ENCODE measurements at places on chromosomes 5 and 9.

- no peak for DNase-seq
Measured at GRCh38 chr5:122921826-122922225, 76.4 kb downstream of the SNX24 start.

DNA sequence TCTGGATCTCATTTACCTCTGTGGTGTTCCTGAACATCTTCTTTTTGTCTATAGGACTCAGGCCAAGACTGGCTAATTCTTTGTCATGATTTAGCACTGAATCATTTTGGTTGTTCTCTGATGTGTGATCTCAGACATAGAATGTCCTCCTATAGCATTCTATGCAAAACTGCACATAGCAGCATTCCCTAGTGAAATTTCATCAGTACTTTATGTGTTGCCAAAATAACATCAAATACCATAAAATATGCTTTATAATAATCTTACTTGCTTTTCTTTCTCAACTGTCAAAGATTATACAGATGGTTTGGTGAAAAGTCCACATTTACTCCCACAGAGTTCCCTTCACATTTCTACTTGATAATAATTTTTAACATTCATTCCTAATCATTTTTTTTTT lies 115.7 kb upstream of the MPDZ start:
- no peak for DNase-seq

DNA sequence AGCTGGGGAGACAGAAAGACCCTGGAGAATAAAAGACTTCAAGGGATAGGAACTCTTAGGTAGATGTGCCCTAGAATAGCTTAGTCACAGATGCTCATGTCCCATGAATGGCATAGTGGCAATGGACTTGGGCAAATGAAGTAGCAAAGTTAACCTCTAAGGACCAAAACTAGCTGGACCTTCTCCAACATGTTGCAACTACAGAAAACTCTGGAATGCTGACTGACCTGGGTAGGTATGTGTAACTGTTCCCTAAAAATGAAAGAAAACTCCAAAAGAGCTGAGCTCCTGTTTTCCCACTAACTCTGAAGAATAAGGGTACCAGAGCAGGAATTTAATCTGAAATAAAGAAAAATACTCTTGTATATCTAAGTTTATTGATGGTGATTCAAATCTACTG lies 12.5 kb upstream of the LPAR1 start:
- no peak for DNase-seq

GRCh38 chr5:138543730-138544104 lies 681 bp upstream of the ETF1 start:
- no peak for DNase-seq

- DNase-seq, result no peak
Measured at GRCh38 chr5:16489322-16489791, 23.8 kb upstream of the ZNF622 start.

GRCh38 chr9:134433101-134433500 lies 106.8 kb downstream of the RXRA start:
- DNase-seq, result no peak

- DNase-seq, result no peak
Measured at GRCh38 chr5:56346044-56346710, 113.0 kb upstream of the ANKRD55 start.

- no peak for DNase-seq
Measured at GRCh38 chr5:126681970-126682369, 81.2 kb downstream of the PHAX start.

DNA sequence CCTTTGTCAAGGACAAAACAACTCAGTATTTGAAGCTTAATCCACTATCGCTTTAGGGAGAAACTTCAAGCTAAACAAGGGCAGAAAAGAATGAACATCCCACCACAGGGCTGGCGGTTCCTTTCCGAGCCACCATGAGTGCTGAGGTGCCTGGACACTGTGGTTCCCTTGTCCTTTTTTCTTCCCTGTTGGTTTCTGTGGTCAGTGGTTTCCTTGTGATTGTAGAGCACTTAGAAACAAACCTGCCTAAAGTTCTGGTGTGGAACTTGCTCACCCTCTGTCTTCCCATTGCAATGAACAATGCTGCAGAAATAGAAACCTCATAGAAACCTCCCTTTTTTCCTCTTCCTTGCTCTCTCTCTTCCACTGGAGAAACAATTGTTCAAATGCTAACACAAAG lies 79.3 kb upstream of the TBC1D2 start:
- no peak for DNase-seq

- DNase-seq, result no peak
Measured at GRCh38 chr9:136552117-136552703, 6.4 kb upstream of the NOTCH1 start.

GRCh38 chr9:123929177-123929869 lies 603 bp downstream of the DENND1A start:
- DNase-seq, result no peak

- DNase-seq, result no peak
Measured at GRCh38 chr5:89735082-89735481, 674.5 kb downstream of the CETN3 start.

- no peak for DNase-seq
Measured at GRCh38 chr9:125428060-125428901, 166.7 kb downstream of the GAPVD1 start.

GRCh38 chr5:160450164-160450932 lies 28.7 kb downstream of the PTTG1 start:
- DNase-seq, result no peak

- DNase-seq, result no peak
Measured at GRCh38 chr5:61232490-61233050, 70.3 kb upstream of the SMIM15 start.

DNA sequence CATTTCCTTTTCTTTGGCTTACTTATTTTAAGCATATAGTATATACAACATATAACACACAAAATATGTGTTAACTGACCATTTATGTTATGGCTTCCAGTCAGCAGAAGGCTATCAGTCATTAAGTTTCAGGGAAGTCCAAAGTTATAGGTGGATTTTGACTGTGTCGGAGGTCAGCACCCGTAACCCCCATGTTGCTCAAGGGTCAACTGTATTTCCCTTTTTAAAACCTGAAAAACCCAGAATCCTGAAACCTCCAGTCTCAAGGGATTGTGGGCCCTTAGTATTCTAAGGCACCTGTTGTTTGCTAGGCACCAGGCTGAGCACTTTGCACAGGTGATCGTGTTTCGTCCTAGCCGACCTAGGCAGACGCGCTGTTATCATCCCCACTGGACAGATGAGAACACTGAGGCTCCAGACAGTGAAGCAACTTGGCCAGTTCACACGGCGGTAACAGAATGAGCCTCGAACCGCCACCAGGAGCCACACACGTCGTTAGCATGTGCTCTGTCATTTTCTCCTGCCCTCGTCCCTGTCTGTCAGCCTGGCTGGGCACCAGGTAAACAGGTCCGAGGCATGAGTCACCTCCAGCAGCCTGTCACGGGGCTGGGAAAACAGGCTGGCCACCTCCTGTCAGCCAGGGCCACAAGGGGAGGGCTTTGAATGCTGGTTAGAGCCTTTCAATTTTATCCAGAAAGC lies 39.9 kb downstream of the DUSP1 start:
- DNase-seq, result no peak

DNA sequence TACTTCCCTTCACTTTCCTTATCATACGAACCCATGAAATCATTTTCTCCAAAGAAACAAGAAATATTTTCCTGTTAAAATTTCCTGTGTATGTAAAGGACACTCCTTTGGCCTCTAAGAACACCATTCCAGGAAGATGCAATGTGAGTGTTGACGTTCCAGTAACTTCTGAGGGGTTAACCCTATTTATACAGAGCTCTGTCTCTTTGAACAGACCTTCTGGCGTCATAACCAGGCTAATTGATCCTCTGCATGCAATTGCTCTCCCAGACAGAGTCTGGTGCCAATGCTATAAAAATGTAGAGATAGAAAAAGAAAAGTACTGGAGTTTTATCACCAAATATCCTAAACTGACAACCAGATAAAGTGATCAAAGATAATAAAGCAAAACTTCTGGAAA lies 218.5 kb downstream of the TLE1 start:
- no peak for DNase-seq

DNA sequence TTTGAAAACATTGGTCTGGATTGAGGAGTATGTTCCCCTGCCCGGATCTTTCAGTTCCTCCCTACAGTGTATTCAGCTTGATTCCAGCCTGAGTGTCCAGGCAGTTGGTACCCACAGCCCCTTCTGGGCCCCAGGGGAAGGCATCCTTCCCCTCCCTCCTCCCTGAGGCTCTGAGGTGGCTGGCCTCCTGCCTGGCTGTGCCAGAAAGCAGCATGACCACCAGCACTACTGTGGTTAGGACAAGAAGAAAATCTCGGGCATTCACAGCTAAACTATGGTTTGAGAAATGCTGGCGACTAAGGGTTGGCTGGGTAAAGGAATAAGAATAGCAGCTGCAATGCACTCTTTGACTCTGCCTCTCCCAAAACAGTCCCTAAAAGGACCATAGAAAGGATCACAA lies 84.6 kb upstream of the LIFR start:
- no peak for DNase-seq

DNA sequence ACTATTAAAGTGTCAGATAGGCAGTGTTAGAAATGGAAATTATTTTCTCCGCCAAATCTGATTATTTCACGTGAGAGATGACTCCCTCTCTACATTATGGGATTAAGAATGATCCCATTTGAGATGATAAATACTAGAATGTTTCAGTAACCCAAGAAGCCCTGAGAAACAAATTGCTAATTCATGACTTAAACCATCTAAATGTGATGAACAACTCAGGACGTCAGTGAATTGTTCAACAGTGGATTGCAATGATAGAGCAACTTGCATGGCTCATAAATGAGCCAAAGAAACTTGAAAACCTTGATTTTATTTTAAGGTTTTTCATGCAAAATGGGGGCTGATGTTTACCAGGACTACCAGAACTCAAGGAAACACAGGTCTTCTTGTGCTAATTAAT lies 350.5 kb upstream of the WWC1 start:
- no peak for DNase-seq

DNA sequence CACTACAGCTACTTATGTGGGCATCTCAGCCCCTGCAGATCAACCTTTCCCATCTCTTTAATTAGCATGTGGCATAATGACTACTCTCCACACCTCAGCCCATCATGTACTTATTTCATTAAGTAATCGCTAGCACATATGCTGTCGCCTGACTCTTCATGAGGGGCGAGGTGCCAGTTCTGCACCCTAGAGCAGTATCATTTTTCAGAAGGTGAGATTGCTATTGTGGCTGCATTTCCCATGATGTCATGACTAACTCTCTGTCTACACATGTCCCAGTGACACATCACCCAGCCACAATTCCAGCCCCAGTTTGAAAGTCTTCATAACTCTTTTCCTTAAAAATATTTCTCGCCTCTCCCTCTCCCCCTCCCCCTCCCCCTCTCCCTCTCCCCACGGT lies 7.6 kb upstream of the F2RL1 start:
- DNase-seq, result no peak

GRCh38 chr5:89662499-89662898 lies 747.1 kb downstream of the CETN3 start:
- DNase-seq, result no peak

- DNase-seq, result no peak
Measured at GRCh38 chr5:150530951-150531588, 23.1 kb downstream of the NDST1 start.

- DNase-seq, result no peak
Measured at GRCh38 chr9:75551861-75552260, 338.6 kb upstream of the PCSK5 start.

DNA sequence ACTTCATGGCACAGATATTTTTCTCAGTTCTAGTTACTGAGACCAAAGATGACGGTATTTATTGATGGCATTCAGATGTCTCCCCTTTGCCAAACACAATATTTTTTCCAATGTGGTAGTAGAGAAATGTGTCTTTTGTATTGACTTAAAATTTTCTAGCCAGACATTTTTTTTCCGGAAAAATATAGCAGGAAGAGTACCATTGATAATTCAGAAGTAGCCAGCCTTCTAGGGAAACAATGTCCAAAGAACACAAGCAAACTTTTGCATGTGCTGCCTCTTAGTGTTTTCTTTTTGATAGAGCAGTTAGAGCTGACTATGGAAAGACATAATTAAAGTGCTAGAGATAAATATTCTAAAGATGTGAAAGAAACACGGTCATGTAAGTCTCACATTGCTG lies 231.4 kb downstream of the MARCHF11 start:
- DNase-seq, result no peak

- no peak for DNase-seq
Measured at GRCh38 chr5:116847960-116848359, 273.3 kb upstream of the SEMA6A start.

DNA sequence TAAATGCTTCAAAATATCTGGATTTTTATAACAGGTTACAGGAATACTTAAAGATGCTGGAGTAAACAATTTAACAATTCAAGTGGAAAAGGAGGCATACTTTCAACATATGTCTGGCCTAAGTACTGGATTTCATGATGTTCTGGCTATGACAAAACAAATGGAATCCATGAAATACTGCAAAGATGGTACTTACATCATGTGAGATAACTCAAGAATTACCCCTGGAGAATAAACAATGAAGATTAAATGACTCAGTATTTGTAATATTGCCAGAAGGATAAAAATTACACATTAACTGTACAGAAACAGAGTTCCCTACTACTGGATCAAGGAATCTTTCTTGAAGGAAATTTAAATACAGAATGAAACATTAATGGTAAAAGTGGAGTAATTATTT lies 35.6 kb downstream of the SLC30A5 start:
- no peak for DNase-seq

- no peak for DNase-seq
Measured at GRCh38 chr5:76524101-76524835, 98.9 kb downstream of the F2RL2 start.

GRCh38 chr9:87873607-87874303 lies 8.9 kb upstream of the SPATA31E1 start:
- no peak for DNase-seq

- no peak for DNase-seq
Measured at GRCh38 chr5:89268460-89268859, 385.5 kb upstream of the MEF2C start.

- no peak for DNase-seq
Measured at GRCh38 chr5:3225201-3225960, 370.3 kb upstream of the IRX1 start.

DNA sequence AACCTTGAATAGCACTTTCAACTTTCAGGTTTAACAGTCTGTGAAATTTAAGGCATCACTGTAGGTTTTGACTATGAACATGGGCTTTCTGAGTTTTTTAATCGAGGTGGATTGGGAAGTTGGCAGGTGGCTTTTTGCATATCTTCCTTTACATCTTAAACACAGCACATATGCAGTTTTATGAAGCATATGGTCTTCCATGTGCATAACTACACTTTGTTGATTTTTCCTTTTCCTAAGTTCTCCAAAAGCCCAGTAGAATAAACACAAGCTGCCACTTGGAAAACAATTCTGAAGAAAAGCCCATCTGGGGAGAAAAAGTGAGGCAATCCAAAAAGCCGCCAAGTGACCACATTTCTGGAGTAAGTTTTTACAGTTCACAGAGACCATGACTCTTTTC lies 236.5 kb upstream of the IL12B start:
- no peak for DNase-seq

GRCh38 chr9:97501972-97502221 lies 431 bp downstream of the TMOD1 start:
- DNase-seq, result no peak

DNA sequence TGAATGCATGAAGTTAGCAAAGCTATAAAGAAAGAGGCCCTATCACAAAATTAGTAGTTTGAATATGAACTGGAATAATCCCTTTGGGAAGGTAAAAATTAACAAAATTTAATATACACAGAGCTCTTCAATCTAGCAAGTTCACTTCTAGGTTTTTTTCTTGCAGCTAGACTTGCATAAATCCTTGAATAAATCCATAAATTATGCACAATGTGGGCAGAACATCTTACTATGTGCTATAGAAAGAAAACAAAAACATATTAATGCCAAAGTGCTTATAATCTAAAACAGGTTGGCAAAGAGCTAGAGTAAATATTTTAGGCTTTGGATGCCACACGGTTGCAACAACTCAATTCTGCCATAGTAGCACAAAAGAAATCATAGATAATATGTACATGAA lies 138.5 kb upstream of the FREM1 start:
- DNase-seq, result no peak

- no peak for DNase-seq
Measured at GRCh38 chr9:134177186-134177585, 12.8 kb upstream of the RNU6ATAC start.
